ENCODE measurements at places on chromosomes 3 and 15.

GRCh38 chr15:78989701-78990240 lies 44.9 kb upstream of the CTSH start:
- DNase-seq = no peak

DNA sequence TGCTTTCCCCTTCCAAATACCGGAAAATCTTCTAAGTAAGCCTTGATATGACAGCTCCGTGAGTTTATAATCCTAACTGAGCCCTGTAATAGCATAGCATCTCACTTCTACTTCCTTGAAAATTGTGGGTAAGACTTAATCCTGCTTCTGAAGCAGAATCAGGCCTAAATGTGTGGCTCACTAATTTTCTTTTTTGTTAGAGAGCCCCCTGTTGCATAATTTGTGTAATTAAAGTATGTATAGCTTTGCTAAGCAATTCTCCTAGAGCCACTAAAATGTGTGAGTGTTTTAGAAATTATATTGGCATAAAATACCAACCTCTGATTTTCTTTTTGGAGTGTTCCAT lies 304.4 kb downstream of the FGF12 start:
- peak; percentile 6 for DNase-seq

- no peak for DNase-seq
Observed at GRCh38 chr15:74300057-74300795, 64.1 kb downstream of the CCDC33 start.

DNA sequence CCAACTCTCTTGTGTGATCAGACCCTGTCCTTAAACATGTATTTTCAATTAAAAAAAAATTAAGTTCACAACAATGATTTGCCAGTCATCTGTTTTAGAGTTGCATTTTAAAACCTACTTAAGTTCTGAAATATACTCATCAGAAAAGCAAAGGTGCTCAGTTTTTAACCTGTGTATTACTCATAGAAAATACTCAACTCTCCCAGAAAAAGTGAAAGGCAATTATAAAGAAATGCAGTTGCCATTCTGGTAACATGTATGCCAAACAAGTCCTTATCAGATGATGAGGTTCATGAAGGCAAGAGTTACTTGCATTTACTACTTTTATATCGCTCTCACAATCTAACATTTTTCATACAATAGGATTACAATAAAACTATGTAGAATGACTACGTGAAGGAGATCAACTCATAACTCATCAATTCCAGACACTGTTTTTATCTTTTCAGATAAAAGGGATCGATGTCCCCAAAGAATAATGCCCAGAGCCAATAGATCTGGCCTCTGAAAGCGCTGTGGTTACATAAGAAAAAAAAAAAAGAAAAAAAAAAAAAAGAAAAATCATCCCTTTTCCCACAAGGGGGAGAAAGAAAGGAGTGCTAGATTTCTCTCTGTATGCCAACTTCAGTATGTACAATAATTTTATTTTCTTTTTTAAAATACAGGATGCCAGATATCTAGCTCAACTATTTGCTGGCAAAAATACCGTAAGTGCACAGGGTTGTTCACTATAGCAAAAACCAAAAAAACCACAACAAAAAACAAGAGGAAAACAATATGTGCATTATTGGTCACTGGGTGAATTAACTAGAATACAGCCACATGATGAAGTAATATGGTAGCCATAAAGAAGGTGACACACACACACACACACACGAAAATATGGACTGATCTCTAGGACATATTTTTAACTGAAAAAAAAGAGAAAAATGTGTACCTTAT lies 137.4 kb downstream of the NR1I2 start:
- peak; percentile 12 for DNase-seq

GRCh38 chr3:67901681-67902080 lies 247.3 kb upstream of the SUCLG2 start:
- DNase-seq = no peak

DNA sequence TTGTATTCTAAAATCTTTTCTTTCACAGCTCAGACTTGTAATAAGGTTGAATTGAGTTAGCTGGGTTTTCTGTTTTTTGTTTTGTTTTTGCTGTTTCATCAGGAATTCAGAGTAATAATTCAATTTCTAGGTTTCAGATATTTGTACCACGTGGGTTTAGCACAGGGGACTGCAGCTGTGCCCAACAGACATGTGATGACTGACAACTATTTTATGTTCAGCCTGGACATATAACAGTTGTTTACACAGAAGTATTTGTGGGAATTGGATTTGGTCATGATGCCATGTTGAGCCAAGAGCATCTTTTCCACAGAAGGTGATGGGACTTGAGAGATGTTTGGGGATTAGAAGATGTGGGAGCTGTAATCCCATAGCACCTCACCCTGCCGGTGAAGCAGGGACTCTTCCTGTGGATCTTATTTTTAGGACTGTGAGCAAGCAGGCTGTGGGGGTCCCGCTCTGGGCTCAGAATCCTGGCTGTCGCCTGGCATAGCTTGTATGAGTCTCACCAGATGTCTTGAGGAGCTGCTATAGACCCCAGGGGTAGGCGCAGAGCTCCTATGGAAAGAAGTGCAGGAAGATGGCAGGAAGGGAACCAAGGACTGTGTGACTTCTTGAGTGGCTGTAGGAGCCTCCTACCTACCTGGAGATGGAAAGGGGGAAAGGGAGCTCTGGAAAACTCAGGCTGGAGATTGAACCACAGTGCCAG lies 23.7 kb downstream of the PXYLP1 start:
- DNase-seq = no peak

- no peak for DNase-seq
Observed at GRCh38 chr3:122468896-122469533, 45.7 kb downstream of the KPNA1 start.
